ENCODE measurements at places on chromosomes 7 and 10. TPM values are rescaled to one million over a fixed set of nuclear protein-coding genes. Genes with fewer than 3 reads are reported as not detected.

HOXA5 gene
- total RNA-seq = 0.24 TPM

DNA sequence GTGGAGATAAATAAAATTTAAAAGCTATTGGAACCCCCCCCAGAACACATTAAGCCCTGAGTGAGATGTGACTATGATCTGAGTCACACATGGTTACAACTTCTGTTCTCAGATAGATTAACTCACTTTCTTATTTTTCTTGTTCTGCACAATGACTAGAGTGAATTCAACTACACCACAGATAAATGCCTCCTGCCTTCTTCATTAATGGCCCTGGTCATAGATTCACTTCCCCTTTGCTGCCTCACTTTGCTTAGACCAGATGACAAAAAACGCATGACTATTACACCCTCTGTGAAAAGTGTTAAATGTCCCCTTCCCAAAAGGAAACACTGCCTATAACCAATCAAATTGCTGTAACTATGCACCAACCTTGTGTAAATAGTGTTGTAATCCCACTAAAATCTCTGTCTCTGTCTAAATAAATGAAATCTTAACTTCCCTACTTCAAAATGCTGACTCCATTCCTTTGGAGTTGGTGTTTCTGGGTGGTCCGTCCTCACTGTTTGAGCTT lies 49.4 kb downstream of the AKR1D1 start:
- DNase-seq = no peak

- DNase-seq = no peak
Measured at GRCh38 chr7:32069116-32069650, 1.0 kb downstream of the PDE1C start.

- DNase-seq = no peak
Measured at GRCh38 chr7:19210893-19211413, 65.7 kb upstream of the FERD3L start.

GRCh38 chr7:151150388-151150787 lies 17.1 kb downstream of the GBX1 start:
- DNase-seq = no peak
